ENCODE measurements at places on chromosomes 6 and 20. TPM values are rescaled to one million over a fixed set of nuclear protein-coding genes. Genes with fewer than 3 reads are reported as not detected.

The OLIG3 gene
- polyA plus RNA-seq = 0.02 TPM

The POM121L2 gene
- not detected for polyA plus RNA-seq

The DNAH8 gene
- polyA plus RNA-seq = under 0.01 TPM

The C6orf58 gene
- polyA plus RNA-seq = not detected

The IPCEF1 gene
- polyA plus RNA-seq = 0.35 TPM

The BCAS1 gene
- 4.7 TPM for polyA plus RNA-seq

The KATNA1 gene
- polyA plus RNA-seq = 6.8 TPM

The ZNF217 gene
- 8.2 TPM for polyA plus RNA-seq

The NRSN1 gene
- not detected for polyA plus RNA-seq

The RIPPLY2 gene
- polyA plus RNA-seq = not detected

The APMAP gene
- polyA plus RNA-seq = 9.6 TPM

The CSNK2A1 gene
- polyA plus RNA-seq = 22.2 TPM
